ENCODE measurements at places on chromosomes 3 and 15. TPM values are rescaled to one million over a fixed set of nuclear protein-coding genes. Genes with fewer than 3 reads are reported as not detected.

Gene DIPK2A
- 22.1 TPM for total RNA-seq

Gene CACNA2D2
- total RNA-seq = 8.6 TPM

- no peak for DNase-seq
These were observed 35.9 kb downstream of the PRKCI start for GRCh38 chr3:170258105-170258487.

DNA sequence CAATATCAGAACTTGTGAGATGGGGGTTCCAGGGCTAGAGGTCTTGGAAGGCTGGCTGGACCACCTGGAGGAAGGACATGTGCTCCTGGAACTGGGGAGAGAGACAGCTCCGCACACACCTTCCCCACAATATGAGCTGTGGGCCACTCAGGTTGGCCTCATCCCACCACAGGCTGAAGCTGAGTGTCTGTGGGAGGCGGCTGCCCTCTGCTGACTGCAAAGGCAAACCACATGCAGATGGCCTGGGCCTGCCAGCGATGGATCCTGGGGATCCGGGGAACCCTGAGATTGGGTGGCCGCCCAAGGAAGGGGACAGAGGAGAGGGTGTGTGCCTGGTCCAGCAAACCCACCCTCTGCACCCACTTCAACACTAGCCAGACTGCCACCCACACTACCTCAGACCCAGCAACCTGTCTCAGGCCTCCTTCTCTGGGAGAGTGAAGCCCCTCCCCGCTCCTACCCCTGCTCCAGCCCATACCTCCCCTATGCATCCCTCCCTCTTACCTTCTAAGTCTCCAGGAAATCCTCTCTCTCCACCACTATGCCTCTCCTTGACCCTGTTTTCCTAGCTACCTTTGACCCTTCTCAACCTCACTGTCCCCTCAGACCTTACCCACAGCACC lies 44.8 kb downstream of the CYP11A1 start:
- peak; percentile 87 for DNase-seq

DNA sequence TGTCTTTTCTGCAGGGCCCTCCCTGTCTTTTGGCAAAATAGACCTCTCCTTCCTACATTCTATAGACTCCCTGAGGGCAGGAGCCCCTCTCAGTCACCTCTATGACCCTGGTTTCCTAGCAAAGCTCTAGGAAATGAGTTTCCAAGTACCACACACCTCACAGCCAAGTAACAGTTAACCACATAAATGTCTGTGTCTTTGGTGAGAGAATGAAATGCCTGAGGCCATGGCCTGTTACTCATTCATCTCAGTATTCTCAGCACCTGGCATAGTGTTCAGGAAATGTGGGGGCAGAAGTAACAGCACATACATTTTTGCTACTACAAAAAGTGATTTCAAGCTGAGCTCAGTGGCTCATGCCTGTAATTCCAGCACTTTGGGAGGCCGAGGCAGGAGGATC lies 21.0 kb downstream of the RFT1 start:
- DNase-seq = no peak

DNA sequence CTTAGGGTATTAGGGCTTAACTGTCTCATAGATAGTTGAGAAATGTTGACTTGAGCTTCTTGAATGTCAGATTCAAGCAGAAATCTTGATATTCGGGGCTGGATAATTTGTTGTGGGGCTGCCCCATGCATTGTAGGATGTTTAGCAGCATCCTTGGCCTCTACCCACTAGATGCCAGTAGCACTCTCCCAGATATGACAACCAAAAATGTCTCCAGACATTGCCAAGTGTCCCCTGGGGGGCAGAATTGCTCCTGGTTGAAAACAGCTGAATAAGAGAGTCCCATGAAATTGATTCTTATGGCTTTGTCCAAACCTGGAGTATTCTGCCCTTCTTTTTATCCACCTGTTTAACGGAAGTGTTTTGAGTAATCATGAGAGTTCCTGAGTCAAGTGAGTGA lies 15.9 kb upstream of the LCMT2 start:
- no peak for DNase-seq

DNA sequence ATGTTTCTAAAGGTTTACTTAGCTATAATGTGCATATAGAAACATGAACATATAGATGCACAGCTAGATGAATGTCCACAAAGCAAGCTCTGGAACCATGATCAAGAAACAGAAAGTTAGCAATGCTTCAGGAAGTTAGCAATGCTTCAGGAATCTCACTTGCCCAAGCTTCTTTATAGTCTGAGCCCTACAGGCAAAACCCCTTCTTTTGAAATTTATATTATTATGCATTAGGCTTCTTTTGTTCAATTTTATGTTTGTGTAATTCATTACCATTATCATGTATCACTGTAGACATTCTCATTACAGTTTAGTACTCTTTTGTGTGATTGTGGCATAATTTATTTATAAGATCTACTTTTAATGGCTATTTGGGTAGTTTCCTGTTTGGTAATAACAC lies 286.4 kb upstream of the BCHE start:
- DNase-seq = no peak

DNA sequence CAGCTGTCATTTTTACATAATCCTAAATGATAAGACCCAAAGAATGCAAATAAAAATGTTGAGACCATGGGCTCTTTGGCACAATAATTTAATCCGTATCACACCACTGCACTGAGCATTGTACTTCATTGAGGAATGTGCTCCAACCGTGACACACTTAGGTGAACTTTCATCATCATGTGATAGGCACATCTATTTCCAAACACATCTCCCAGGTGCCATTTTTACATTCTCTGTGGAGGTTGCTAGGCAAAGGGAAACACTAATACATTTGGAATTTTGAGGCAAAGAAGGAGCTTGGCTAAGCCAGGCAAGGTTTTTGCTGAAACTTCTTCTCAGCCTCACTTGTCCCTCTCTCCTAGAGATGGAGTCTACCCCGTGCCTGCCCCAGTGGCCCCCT lies 68.7 kb downstream of the LRTM1 start:
- DNase-seq = no peak

GRCh38 chr3:116306720-116307119 lies 138.6 kb downstream of the LSAMP start:
- no peak for DNase-seq

Gene KNG1
- total RNA-seq = 0.23 TPM

DNA sequence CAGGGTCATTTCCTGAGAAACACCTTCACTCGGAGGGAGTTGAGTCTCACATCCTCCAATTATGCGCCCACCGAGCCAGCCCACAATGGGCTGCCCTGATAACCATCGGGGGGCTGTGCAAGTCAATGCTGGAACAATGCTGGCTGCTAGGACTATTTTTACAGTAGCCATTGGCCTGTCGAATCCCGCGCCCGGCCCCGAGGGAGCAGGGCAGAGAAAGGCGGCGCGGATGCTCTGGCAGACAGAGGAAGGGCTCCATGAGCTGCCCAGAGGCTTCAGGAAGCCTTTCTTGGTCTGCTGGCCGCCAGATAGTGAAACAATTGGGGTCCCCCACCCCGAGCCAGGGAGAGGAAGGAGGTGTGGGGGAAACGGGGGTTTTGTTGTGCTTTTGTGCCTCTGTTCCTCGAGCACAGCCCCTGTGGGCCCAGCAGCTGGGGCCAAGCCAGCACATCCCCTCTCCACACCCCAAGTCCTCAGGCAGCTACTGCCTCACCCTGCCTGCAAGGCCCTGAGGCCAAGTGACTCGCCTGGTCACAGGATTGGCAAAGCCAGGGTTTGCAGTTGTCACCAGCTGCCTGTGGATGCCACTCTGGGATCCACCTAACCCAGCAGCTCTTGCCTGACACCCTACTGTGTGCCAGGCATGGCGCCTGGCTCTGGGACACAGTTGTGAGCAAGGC lies 39.0 kb downstream of the SLC6A6 start:
- no peak for DNase-seq

GRCh38 chr3:24355806-24356205 lies 138.8 kb downstream of the THRB start:
- DNase-seq = no peak

- no peak for DNase-seq
These were observed 14.9 kb upstream of the SENP7 start for GRCh38 chr3:101527906-101528305.

DNA sequence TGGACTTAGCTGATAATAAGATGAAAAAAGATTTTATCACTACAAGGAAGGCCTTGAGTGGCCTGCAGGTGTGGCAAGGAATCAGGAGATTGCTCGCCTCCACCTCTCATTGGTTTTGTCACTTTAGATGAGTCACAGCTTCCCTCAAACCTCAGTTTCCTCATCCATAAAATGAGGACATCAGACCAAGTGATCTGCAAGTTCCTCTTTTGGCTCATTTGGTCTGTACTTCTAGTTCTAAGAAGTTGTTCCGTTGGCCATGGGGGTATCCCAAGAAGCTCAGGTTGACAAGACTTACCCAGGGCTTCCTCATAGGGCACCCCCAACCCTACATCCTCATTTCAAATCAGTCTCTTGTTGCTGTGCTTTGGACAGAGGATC lies 254.1 kb downstream of the UACA start:
- no peak for DNase-seq

- DNase-seq = no peak
These were observed 8.6 kb downstream of the NT5DC2 start for GRCh38 chr3:52524752-52525679.

DNA sequence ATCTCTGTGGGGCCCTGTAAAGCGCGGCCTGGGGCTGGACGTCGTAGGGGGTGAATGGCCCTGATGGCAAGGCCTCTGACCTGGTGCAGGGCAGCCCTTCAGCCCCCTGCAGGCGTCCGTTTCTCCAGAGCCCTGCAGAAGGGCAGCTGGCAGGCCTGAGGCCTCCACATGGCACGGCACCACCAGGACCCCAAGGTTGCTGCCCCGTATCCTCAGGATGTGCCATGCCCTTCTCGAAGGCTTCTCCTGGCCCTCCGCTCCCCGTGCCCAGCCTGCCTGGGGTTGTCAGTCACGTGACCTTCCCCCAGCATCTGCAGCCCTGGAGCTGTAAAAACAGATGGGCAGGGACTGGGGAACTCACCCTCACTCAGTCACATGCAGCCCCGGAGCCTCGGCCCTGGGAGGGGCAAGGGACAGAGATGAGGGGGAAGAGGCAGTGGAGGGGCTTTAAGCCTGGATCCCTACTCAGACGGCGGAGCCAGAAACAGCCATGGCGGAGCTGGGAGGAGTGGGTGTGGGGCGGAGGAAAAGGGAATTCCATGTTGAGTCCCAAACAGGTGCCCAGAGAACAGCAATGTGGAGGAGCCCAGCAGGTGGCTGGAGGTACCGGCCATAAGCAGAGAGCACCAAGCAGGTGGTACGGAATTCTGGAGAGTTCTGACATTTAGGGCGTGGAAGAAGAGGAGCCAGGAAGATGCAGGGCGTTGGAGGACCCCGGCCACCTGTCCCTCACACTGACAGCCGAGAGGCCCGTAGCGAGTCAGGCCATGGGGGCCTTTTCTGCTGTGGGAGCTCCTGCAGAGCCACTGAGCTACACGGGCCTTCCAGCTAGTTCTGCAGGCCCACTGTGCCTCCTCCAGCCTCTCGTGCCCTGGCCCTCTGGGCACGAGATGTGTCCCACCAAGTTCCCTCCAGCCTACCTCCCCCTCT lies 193.1 kb downstream of the XXYLT1 start:
- no peak for DNase-seq

Gene POLG
- total RNA-seq = 43.0 TPM

GRCh38 chr3:122481390-122481789 lies 33.3 kb downstream of the KPNA1 start:
- DNase-seq = no peak

DNA sequence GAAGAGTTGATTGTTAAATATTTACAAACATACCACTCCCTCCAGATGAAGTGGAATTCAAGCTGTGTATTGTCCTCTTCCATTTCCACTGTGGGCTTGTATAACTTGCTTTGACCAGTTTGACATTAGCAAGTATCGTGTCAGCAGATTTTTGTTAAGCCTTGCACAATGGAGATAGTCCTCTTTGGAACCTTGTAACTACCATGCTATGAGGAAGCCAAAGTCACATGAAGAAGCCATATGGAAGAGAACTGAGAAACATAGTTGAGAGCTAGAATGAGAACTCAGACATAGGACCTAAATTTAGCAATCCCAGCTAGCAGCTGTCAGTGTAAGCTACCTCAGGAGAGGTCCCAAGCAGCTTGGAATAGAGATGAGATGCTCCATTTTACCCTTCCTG lies 889.2 kb downstream of the PDCD6IP start:
- no peak for DNase-seq

Gene IGSF10
- total RNA-seq = 12.1 TPM

DNA sequence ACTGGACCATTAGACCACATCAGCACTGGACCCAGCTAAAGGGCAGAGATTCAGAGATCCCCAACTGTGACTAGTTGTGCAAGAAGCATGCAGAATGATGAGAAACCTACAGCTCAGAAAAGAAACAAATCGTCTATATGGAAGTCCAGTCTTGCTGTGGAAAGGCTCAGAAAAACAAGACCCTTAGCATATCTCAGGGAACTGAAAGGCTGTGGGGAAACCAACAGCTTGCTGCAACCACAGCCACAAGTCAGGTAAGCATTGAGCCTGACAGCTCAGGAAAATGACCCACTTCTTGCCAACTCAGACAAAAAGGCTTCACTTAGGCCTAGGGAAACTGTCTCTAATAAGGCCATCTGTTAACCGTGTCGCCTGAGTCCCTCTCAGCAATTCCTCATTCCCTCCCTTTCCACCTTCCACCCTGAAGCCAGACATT lies 145.6 kb downstream of the LSAMP start:
- no peak for DNase-seq

DNA sequence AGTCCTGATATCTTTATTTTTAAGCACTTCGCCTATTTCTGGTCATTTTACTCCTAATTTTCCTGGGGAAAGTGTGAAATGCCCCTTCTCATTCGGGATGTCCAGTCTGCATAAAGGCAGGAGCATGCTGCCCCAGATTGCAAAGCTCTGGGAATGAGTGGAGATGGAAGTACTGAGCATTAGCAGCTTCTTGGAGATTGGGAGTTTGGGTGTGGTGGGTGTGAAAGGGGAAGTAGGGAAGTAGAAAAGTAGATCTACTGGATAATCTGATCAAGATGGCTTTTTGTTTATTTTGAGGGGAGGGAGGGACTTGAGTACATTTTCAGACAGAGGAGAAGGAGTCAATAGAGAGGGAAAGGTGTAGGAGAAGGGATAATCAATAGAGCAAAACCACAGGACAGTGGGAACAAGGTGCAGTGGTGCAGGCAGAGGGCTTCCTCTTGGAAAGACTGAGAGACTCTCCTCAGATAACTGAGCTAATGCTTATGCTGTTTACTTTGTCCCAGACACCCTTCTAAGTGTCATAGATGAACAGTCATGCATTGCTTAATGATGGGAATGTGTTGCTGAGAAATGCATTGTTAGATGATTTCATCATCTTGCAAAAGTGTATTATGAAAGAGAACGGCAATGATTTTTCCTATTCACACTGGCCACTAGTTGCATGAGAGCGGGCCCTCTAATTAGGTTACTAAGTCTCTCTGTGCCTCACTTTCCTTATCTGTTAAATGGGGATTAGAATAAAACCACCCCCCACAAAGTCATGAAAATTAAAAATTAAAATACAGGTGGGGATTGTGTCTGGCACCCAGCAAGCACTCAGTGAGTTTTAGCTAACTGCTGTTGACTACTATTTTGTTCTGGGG lies 45.5 kb downstream of the PHLDB2 start:
- DNase-seq = no peak

- DNase-seq = no peak
These were observed 578.0 kb upstream of the GRM7 start for GRCh38 chr3:6282918-6283317.

GRCh38 chr3:143240886-143241285 lies 121.3 kb downstream of the CHST2 start:
- no peak for DNase-seq
